A549 treated with DMSO at 1 μM for 4 hours (cell line): ENCODE measurements at places on chromosomes 7 and 10. TPM values are rescaled to one million over a fixed set of nuclear protein-coding genes. Genes with fewer than 3 reads are reported as not detected.

VPS37D gene
- 3.1 to 5.5 TPM (median 4.4 TPM) in 5 replicates for total RNA-seq

ERVW-1 gene
- total RNA-seq, result not detected in 5 replicates

NOS3 gene
- total RNA-seq, result 0.17 to 0.49 TPM (median 0.26 TPM) in 5 replicates

CREB5 gene
- 4.3 to 5.2 TPM (median 4.9 TPM) in 5 replicates for total RNA-seq

PILRA gene
- total RNA-seq, result 3.4 to 5.8 TPM (median 5.2 TPM) in 5 replicates

KIF11 gene
- 34.6 to 44.8 TPM (median 42.7 TPM) in 5 replicates for total RNA-seq

SLC16A12 gene
- total RNA-seq, result 0.02 to 0.04 TPM in 2 of 5 replicates, not detected in the others

GPR15LG gene
- total RNA-seq, result not detected in 5 replicates

TAF5 gene
- 3.0 to 4.5 TPM (median 4.3 TPM) in 5 replicates for total RNA-seq

ANKRD30A gene
- 0.41 to 1.1 TPM (median 0.74 TPM) in 5 replicates for total RNA-seq

COMTD1 gene
- 24.0 to 47.2 TPM (median 44.1 TPM) in 5 replicates for total RNA-seq

TAF3 gene
- 7.2 to 9.1 TPM (median 8.9 TPM) in 5 replicates for total RNA-seq

RNLS gene
- 7.5 to 10.0 TPM (median 8.3 TPM) in 5 replicates for total RNA-seq

AGMO gene
- total RNA-seq, result 0.96 to 1.3 TPM (median 1.1 TPM) in 5 replicates

FBXO24 gene
- total RNA-seq, result 0.12 to 0.24 TPM (median 0.22 TPM) in 5 replicates

MMD2 gene
- not detected in 5 replicates for total RNA-seq

OR6V1 gene
- not detected in 5 replicates for total RNA-seq

SPDYE5 gene
- not detected in 5 replicates for total RNA-seq

MYPN gene
- 2.5 to 4.2 TPM (median 2.8 TPM) in 5 replicates for total RNA-seq
